ENCODE measurements at places on chromosomes 16 and 17.

DNA sequence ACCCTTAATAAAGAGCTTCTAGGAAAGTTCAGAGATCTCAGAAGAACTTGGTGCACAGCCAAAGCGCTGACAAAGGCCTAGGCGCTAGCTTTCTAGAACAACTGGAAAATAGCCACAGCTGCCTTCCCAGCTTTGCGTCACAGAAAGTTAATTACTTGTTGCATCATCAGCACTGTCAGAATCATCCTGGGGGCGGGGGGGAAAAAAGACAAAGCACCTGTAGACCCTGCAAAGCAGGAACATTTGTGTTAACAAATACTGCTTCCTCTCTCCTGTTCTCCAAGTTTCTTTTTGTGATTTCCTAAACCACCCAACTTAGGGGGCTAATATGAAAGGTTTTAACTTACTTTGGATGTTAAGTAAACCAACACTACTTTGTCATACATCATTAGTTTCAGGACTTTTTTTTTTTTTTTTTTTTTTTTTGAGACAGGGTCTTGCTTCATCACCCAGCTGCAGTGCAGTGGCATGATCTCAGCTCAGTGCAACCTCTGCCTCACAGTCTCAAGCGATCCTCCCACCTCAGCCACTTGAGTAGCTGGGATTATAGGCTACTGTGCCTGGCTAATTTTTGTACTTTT is 4.8 kb upstream of the AARSD1 start:
- DNase-seq = no peak

- no peak for DNase-seq
Measured at GRCh38 chr17:67679721-67680120, 38.0 kb upstream of the NOL11 start.

GRCh38 chr17:29593591-29594518 is 923 bp downstream of the ANKRD13B start:
- DNase-seq = no peak

DNA sequence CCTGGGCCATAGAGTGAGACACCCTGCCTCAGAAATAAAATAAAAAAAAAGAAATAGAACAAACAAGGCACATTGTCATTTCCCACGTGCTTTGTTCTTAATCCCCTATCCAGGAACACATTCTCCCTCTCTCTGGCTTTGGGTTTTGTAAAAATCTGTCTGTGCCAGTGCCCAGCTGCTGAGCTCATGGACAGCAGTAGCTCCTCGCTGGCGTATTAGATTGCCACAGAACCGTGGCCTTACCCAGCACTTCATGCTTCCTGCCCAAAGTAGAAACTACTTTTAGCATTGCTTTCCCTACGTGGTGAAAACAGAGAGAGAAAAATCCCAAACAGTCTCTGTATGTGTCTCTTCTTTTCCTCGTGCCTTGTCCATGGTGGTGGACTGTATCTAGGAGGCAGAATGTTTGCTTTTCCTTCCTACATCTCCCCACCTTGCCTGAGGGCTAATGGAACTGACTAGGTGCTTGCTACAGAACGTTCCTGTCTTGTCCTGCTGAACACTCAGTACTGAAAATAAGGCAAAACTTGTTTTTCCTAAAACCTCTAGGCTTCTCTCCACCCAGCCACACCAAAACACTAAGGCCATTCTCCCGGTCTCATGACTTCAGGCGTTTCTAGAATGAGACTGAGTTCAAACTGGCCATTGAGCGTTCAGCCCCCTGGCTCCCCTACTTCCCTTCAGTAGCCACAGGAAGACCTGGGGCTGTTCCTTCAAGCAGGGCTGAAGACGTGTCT is 26.1 kb downstream of the MNT start:
- DNase-seq = no peak
